ENCODE measurements at places on chromosomes 4 and X.

GRCh38 chr4:88187766-88188165, 29.3 kb upstream of the ABCG2 start:
- no peak for DNase-seq

DNA sequence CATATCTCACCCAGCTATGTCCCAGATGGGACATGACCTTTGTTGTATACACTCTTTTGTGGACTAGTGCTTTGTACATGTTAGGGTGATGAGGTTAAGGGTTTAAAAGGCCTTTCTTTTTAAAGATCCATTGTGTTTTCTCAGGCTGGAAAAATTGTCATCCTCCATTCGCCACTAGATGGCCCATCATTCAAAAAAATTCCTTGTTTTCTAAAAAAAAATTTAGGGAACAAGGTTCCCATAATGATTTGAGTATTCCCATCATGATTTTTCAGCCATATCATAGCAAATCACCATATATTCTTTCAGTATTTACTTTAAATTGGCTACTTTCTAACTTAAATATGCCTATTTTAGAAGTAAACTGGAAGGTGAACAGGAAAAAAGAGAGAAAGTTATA, 91.9 kb upstream of the TMEM164 start:
- peak; percentile 16 for DNase-seq

DNA sequence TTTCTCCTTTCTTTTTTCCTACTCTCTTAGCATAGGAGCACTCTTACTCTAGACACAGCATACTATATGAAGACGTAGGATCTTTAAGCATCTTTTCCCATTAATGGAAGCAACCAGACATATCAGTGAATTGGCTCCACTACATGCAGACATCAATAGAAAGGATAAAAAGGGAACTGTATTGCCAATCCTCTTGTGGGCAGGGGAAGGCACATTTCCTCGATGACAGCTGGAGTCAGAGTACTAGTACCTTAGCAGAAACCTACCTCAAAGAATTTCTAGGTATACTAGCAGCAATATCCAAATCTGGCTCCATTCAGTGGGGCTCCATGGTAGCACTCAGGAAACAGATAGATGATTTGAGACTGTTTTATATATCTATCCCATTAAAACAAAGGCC, 20.1 kb downstream of the CYBB start:
- no peak for DNase-seq

DNA sequence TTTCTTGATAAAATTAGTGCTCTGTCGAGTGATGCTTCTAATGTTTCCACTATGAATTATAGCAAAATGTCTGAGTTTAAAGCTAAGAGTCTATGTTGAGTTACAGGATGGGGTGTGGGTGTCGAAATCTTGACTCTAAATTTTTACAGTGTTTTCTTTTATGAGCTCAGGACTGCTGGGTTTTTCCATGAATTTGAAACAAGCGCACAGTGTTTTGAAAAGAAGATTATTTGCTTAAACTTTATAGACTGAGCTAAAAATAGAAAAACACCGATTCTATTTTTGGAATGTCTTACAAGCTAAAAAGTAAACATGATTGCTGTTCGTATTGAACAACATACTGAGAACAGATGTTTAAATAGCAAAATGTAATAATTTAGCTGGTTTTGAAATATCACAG, 7.5 kb downstream of the PTTG2 start:
- DNase-seq = no peak

- no peak for DNase-seq
Measured at GRCh38 chr4:137705171-137705783, 173.0 kb upstream of the PCDH18 start.

- DNase-seq = no peak
Measured at GRCh38 chr4:8101213-8102075, 57.2 kb downstream of the ABLIM2 start.

DNA sequence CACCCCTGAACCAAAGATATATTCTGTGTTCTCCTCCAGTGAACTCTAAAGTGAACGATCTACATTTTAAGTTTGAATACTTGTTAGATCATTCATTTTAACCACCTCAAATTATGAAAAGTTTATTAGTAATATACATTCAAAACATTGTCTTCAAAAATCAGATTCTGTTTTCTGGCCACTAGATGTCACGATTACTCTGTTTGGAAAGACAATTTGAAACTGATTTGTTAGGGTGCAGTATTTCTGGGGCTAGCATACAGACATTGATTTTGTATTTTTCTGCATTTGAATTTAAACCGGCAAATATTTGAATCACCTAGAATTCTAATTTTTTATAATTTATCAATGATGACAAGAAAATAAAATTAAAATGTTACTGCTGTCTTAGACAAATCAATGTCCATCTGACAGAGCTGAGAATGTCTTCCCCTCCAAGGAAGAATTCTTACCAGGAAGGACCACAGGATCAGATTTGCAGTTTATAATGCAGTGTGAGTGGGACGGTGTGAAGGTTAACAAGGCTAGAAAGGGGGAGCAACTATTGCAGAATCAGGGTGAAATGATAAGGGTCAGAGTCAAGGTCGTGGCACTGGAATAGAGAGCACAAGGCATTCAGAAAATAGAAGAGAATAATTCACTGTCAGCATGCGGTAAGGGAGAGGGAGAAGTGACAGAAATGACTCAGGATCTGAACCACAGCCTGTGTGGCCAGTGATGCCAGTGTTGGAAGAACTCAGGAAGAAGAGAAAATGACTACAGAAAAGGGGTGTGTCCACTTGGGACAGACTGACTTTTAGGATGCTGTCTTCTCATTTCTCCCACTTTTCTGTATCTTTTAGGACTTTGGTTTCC, 91.6 kb downstream of the ANXA10 start:
- DNase-seq = peak; percentile 15

- DNase-seq = no peak
Measured at GRCh38 chr4:173414456-173414855, 15.5 kb upstream of the SCRG1 start.

GRCh38 chr4:37455301-37456131, 211.0 kb downstream of the NWD2 start:
- no peak for DNase-seq

- no peak for DNase-seq
Measured at GRCh38 chr4:74379912-74380311, 15.0 kb downstream of the EREG start.

- no peak for DNase-seq
Measured at GRCh38 chrX:14010566-14010965, 19.1 kb downstream of the GEMIN8 start.

GRCh38 chr4:41797260-41797659, 48.7 kb upstream of the PHOX2B start:
- DNase-seq = no peak

- DNase-seq = no peak
Measured at GRCh38 chr4:15920723-15921591, 17.6 kb downstream of the FGFBP1 start.

GRCh38 chrX:68732906-68733493, 85.5 kb downstream of the STARD8 start:
- DNase-seq = peak; percentile 10

DNA sequence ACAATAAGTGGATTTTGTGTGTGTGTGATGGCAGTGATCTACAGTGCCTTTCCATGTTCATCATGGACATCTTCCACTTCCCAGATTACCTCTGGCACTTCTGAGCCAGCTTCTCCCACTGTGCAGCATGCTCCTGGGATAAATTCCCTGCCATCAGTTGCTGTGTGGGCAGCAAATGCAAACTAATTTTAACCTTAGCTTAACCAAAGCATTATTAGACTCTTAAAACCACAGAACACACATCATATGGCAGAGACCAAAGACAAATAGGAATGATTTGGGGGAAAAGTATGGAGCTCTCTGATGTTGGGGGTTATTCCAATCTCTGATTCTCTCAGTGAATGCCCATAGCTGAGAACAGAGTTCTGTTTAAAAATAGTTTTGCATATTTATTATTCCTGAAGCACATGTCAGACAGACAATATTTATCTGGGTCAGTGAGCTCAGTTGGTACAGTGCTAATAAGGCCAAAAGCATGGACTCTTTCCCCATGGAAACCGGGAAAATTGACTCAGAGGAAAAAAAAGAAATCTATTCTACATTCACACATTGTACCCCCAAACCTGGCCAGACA, 567.4 kb downstream of the IQCM start:
- no peak for DNase-seq

DNA sequence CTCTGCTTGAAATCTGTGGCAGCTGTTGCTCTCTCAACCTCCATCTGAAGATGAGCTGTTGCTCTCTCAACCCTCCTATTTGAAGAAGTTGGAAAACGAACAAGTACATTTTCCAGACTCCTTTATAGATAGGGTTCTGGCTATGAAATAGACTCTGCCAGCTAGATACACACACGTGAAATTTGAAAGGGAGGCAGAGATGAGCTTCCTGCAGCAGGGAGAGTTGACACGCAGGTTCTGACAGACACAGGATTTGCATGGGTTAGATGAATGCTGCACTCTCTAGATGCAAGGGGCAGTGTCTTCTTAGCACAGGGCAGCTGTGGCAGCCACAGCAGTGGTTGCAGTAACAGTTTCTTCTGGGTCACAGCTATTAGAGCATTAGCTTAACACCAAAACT, 8.0 kb upstream of the PYURF start:
- DNase-seq = no peak

GRCh38 chr4:115165503-115165902, 52.1 kb upstream of the NDST4 start:
- DNase-seq = no peak

DNA sequence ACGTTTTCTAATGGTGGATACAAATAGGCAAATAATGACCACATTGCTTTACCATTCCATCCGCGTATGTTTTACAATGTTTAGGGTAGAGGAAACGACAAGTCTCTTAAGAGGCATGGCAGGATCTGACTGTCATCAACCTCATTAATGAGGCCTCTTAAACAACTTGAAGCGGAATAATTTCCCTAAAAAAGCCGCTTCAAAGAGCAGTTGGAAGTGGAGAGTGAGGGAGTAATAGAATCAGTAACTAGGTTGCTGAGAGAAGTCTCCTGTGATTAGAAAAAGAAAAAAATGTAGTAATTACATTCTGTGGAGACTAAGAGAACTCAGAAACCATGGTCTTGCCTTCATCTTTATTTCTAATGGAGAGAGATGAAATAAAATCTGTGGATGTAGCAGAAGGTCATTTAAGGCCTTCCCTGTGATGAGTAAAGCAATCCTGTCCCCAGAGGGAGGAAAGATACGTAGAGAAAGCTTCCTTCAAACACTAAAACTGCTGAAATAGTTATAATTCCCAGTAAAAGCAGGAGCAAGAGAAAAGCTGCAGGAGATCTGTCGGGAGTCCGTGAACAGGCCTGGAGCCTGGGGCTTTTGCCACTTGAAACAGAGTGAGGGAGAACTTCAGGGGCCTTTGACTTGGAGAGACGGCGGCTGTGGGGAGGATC, 11.1 kb upstream of the SEPSECS start:
- no peak for DNase-seq

DNA sequence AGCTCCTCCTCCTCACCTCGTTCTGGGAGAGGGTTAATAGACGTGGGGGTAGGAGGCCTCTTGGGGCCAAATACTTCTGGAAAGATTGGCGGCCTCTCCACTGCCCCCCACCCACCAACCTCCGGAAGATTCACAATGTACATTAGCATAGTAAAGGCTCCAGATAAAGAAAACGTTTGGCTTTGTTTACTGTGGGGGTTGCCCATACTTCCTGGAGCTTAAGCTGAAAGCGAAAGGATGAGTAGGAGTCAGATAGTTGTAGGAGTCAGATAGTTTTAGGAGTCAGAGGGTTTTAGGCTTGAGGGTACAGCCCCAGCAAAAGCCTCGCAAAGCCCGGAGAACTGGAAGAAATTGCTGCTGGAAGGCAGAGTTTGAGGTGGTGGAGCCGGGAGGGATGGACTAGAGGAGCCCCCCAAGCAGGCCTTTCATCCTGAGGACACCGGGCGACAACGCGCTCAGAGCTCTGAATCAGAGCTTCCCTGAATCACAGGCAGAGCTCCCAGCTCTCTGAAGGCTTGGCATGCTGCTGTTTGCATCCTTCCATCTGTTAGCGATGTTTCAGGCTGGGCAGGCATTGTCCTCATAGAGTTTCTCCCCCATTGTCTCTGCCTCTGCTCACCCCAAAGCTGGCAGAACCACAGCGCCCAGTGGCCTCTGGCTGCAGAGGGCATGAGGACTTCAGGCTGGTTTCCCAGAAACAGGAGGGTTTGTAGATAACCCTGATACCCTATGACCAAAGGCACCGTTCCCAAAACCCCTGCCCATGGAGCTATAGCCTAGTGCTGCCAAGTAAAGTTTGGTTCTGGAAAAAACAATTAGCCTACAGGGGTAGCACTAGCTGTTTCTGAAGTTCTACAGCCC, 280.7 kb downstream of the BCOR start:
- DNase-seq = no peak

DNA sequence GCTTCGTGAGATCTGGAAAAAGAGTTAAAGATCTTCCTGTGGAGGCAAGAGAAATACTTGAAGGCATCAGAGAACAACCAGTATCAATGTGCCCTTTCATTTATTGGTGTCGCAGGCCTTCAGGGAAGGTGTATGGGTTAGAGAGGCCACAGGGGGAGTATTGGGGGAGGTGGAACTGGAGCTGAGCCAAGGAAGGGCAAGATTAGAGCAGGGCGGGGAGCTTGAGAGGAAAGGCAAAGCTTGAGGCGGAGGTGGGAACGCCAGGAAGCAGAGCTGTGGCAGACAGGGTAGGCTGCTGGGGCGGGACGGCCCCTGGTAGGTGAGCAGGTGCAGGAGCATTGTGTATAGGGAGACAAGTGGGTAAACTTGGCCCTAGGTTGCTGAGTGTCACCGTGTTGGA, 329.9 kb downstream of the ARHGAP10 start:
- DNase-seq = peak; percentile 65

- DNase-seq = no peak
Measured at GRCh38 chr4:2494992-2495391, 26.1 kb downstream of the RNF4 start.

DNA sequence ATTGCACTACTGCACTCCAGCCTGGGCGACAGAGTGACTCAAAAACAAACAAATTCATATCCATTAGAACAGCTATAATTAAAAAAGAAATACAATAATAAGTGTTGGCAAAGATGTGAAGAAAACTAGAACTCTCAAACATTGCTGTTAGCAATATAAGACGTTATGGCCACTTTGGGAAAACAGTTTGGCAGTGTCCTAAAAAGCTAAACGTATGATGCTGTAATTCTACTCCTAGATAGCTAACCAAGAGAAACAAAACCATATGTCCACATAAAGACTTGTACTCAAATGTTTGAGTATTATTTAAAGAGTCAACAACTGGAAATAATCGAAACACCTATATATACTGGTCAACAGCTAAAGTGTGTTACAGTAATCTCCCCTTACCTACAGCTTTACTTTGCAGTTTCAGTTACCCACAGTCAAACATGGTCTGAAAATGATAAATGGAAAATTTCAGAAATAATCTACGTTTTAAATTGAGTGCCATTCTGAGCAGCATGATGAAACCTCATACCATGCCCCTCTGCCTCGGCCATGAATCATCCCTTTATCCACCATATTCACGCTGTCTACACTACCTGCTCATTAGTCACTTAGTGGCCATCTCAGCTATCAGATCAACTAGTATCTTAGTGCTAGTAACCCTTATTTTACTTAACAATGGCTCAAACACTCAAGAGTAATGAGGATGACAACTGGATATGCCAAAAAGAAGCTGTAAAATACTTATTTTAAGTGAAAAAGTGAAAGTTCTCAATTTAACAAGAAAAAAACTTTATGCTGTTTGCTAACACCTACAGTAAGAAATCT, 4.9 kb downstream of the ELF2 start:
- peak; percentile 65 for DNase-seq

GRCh38 chr4:121330180-121330665, 50.6 kb downstream of the QRFPR start:
- no peak for DNase-seq
